NCI-H82 (cell line): ENCODE measurements at places on chromosomes 11 and 22.

- peak; percentile 77 for DNase-seq
These were observed 825 bp downstream of the SLC1A2 start for GRCh38 chr11:35418282-35419183.

- no peak for DNase-seq
These were observed 412.1 kb downstream of the METTL15 start for GRCh38 chr11:28520291-28520690.

GRCh38 chr22:47806894-47807293 is 1044.4 kb downstream of the TBC1D22A start:
- no peak for DNase-seq

GRCh38 chr11:129819237-129819636 is 3.6 kb downstream of the TMEM45B start:
- no peak for DNase-seq

GRCh38 chr11:47276923-47277322 is 7.0 kb downstream of the MADD start:
- DNase-seq, result no peak

DNA sequence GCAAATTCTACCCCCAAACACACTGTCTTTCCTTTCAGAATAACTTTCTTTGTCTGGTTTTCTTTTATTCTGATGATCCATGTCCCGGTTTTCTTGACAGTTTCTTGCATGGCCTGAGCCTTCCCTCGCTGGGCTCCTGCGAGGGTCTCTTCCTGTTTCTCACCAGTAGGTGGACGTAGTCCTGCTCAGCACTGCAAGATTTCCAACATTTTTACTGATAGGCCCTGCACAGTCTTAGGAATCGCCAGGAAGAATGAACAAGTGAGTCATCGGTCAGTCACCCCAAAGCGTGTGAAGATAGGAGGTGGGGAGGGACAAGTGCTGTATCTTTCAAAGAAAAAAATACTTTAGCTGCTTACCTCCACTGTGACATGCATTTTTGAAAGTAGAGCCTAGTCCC is 16.9 kb upstream of the KIRREL3 start:
- peak; percentile 43 for DNase-seq

DNA sequence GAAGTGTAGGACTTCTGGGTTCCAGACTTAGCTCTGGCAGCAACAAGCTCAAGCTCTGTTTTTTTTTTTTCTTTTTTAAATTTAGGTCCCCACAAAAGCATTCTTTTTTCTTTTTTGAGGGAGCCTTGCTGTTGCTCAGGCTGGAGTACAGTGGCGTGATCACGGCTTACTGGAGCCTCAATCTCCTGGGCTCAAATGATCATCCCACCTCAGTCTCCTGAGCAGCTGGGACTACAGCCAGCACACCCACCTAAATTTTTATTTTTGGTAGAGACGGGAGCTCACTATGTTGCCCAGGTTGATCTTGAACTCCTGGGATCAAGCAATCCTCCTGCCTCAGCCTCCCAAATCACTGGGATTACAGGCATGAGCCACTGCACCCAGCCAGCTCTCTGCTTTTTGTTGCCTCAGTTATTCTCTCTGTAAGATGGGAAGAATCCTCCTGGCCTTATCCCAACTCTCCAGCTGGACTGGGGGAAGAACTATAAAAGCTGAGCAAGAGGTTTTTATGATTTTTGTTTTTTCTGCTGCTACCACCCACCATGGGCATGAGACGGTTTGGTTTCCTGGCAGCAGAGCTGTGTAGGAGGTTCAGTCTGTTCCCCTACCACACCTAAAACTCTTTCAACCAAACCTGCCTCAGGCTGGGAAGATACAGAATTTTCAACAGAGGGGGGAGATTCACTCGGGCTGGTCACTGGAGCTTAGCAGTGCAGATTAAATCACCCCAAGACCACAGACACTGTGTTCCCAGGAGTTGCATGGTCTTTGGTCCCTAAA is 11.6 kb upstream of the MTFP1 start:
- no peak for DNase-seq

DNA sequence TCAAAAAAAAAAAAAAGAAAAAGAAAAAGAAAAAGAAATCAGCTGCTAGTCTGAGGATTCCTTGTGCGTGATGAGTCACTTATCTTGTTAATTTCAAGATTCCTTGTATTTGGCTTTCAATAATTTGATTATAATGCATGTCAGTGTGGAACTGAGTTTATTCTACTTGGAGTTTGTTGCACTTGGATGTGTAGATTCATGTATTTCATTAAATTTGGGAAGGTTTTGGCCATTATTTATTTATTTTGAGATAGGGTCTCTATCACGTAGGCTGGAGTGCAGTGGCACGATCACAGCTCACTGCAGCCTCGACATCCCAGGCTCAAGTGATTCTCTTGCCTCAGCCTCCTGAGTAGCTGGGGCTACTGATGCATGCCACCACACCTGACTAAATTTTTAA is 14.8 kb downstream of the WBP2NL start:
- no peak for DNase-seq

DNA sequence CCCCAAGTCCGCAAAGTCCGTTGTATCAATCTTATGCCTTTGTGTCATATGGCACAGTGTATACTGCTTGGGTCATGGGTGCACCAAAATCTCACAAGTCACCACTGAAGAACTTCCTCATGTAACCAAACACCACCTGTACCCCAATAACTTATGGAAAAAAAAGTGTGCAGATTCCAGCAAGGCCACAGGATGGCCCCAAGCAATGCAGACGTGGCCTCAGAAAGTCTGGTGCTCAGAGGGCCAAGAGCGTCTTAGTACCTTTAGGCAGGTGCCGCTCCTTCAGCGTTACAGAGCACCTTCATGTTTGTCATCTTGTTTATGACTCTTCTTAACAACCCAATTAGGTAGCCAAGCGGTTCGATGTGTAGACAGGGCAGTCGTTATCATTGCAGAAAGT is 65.3 kb downstream of the PRDM11 start:
- no peak for DNase-seq

DNA sequence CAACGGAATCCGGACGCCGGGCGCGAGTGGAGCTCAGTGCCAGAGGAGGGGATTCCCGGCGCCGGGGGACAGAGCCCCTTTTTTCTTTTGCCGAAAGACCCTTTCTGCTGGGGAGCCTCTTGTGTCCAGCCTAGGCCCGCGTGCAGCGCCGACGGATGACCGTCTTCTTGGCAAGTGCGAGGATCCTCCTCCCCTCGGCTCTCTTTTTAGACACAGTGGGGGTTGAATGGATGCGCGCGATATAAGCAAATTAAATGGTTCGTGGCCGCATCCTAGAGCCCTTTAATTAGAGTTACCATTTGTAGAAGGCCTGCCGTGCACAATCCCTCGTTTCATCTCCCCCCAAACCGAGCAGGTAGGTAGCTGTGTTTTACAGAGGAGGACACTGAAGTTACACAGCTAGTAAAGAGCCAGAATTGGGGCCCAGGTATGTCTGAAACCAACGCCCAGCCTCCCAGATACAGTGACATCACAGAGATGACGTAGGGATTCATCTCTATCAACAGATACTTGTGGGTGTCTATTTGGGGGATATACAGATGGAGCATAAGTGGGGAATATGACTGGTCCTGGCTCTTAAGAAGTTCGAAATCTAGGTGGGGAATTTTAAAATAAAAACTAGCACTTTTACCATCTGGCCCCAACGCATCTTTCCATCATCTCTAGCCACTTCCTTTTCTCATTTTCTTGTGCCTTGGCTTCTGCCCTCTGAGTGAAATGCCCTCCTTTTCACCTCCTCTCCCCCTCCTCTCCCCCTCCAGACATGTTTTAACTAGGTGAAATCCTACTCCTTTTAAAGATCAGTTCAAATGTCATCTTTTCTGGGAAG is 875 bp downstream of the TCP11L1 start:
- peak; percentile 48 for DNase-seq

- peak; percentile 66 for DNase-seq
These were observed 152.0 kb upstream of the SYN3 start for GRCh38 chr22:33209930-33210784.

GRCh38 chr11:59261150-59261549 is 48.4 kb upstream of the MPEG1 start:
- DNase-seq, result no peak

DNA sequence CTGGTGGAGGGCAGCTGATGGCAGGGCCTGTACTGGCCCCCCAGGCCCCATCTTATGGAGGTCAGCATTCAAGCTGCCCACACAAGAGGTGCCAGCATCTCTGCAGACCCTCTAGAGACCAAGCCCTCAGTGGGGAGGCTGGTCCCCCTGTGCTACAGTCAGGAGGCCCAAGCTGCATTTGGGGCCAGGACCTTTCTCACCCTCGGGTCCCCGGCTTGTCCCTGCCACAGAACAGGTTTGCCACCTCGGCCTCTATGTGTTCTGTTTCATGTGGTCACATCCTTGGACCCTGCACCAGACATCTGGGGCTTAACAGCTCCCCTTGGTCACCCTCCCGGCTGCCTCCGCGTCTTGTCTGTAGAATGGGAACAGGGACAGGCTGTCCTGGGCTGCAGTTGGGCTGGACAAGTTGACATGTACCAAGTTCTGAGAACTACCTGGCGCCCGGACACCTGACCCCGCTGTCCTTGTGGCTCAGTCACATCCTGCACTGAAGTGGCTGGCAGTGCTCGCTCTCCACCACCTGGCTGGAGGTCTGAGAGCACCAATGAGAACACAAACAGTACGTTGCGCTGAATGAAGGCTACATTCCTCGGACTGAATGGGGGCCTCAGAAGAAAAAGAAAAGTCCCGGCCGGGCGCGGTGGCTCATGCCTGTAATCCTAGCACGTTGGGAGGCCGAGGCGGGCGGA is 2.7 kb upstream of the PLXNB2 start:
- no peak for DNase-seq

DNA sequence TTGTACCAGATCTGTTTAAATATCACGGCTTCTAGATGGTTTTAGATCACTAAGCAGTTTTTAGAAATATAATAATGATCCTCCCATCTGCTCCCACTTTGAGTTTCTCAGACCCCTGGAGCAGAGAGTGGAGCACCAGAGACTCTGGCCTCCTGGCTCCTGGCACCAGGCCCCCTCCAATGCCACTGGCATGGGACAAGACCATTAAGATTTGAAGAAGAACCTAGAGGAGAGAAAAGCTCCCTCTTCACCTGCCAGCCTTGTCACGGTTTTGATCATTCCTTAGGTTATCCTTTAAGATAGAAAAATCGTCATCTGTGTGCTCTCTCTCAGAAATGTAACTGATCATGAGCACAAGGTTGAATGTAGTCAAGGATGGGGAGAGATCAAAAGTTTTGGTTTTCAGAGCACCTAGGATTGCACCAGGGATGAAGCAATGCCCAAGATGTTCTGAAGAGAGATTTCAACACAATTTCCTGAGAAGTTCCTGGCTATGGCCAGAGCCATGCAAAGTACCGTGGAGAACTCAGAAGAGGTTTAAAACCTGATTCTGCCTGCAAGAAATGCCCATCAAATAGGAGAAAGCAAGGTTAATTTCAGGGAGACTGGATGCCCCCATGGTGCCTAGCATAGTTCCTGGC is 22.2 kb downstream of the IL10RA start:
- DNase-seq, result no peak
